Right kidney (tissue), 9 donors: ENCODE measurements at places on chromosomes 12 and 14.

DNA sequence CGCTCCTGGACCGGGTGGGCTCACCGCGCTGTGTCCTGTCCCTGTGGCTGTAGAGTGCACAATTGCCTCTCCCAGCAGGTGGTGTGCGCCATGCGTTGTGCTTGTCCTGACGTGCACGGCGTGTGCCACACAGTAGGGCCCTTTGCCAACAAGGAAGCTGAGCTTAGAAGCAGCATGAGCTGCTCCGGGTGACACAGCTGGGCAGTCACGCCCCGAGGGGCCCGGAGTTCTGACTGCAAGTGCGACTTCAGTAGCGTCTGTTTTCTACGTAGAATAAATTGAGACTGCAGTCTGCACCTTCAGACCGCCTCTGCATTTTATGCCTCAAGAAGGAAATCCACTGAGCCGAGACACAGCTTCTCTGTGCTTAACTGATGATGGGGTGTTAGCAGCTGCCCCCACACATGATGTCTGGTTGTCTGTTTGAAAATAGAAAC lies 81.6 kb downstream of the ADGRD1 start:
- no peak for DNase-seq

DNA sequence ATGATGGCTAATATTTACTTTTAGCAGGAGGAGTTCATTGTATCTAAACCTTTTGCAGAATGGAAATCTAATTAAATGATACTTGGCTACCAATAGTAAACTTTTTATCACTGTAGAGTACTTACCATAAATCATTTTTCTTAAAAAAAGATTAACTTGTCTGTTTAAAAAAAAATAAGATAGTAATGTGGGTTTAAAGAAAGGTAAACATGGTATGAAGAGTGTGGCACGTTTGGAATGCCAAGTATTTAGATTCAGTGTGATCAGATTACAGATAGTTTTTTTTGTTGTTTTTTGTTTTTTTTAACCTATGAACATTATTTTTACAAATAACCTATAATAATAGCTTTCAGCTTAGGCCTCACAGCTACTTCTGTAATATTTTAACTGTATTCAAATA lies 25.8 kb downstream of the KTN1 start:
- DNase-seq, result no peak

GRCh38 chr14:53249059-53249458 lies 95.9 kb upstream of the DDHD1 start:
- DNase-seq, result no peak

GRCh38 chr14:23125933-23126524 lies 7.0 kb upstream of the CEBPE start:
- DNase-seq, result no peak

- no peak for DNase-seq
Observed at GRCh38 chr14:38342803-38343202, 86.9 kb upstream of the CLEC14A start.

DNA sequence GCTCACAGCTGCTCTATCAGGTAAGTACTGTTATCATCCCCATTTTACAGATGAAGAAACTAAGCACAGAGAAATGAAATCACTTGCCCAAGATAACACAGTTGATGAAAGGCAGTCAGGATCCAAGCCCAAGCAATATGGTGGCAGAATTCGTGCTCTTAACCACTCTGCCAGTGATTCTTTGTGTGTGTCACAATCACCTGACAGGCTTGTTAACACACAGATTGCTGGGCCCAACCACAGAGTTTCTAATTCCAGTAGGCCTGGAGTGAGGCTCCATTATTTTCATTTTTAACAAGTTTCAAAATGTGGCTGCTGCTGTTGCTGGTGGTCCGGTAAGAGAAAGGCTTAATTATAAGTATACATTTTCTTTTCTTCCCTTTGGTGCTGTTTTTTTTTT lies 134.2 kb downstream of the TGFB3 start:
- no peak for DNase-seq

DNA sequence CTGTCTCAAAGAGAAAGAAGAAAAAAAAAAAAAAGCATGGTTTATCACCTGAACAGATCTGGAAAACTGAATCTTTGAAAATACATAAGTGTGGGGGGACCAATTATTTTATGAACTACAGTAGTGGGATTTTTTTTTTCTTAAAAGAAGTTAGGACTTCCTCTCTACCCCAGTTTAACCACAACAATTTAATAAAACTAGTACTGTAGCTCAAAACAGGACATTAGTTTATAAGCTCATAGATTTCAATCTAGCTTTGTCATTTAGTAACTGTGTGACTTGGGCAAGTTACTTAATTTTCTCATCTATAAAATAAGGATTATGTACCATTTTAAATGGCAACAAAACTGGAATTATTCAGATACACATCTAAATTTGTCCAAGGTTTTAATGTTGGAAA lies 23.5 kb upstream of the ARID4A start:
- DNase-seq, result no peak

DNA sequence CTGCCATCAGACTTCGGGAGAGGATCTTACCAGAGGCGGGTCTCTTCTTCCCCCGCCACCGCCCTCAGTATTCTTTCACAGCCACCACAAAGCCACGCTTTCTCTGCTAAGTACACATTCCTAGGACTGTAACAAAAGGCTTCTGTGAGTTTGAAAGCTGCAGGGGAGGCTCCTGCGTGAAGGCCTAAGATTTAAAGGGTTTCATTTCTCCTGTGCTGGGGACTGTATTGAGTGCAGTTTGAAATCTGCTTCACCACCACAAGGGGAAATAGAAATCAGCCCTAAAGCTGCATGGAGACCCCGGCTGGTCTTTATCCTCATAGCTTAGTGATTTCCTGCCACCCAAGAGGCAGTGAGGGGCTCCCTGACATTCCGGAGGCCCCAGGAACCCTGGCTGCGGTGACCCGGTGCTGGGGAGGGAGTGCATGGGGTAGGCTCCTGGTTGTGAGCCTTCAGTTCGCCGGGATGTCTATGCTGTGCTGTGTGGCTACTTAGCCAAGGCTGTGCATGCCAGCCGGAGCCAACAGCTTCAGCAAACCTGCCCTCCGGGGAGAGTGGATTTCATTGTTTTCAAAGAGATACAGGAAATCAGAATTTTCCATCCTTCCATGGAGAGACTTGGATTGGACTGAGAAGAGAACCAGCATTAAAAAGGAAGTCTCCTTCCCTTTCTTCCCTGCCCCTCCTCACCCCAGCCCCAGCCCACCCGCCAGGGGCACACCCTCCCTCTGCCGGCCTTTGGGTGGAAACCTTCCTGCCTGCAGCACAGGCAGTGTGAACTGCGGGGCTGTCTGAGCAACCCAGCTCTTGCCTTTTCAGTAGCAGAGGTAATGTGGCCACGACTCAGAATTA lies 163.3 kb downstream of the ETV6 start:
- peak; percentile 61 for DNase-seq

DNA sequence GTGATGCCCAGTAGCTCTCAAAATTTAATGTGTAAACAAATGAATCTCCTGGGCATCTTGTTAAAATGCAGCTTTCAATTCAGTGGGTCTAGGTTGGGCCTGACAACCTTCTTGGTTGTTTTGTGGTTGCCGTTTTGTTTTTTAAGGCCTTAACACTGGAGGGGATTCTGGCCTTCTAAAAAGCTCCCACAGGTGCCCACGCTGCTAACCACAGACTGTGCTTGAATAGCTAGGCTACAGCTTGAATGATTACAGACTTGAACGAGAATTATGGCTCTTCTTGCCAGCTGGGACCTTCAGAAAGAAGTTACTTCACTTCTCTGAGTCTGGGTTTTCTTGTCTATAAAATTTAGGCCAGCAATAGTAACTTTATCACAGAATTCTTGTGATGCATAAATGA lies 1.3 kb upstream of the FLVCR2 start:
- no peak for DNase-seq

DNA sequence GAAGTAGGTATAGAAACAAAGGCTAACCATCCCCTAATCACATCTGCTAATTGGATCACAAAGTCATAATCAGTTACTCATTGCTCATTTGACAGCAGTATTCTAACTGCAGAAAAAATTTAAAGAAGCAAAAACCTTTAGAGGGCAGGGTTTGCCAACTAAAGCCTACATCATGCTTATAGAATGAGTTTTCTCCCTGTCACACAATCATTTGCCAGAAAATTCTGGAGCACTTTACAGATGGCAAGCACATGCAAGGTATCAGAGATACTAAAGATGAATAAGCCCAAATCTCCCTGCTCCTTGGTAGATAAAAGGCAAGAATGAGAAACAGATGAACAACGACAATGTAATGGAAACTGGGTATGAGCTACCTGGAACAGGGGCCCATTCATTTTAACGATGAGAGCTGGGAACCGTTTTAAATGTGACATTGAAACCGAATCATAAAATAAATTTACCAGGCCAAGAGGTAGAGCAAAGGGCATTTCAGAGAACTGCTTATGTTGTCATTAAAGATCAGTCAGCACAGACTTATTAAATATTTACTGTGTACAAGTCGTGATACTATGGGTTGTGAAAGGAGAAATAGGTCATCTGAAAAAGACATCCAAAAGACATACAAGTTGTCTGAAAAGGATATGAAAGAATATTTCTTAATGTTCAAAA lies 211.4 kb upstream of the ABCD2 start:
- no peak for DNase-seq

DNA sequence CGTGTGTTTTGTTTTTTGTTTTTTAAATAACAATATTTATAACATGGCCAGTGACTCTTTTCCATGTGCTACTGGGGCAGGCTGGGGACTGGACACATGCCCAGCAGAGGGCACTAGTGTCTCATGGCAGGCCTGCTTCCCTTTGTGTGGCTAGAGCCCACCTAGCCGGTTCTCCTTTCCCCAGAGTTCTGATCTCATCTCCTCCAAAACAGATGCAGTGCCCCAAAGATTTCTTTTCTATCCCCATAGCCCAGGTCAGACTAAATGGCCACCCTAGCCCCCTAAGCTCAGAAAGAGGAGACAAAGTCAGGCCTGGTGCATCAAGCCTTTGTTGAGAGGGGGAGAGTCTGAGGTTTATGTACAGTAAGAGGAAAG lies 21.2 kb downstream of the PRPF40B start:
- peak; percentile 73 for DNase-seq

GRCh38 chr12:68495336-68496070 lies 115.2 kb upstream of the RAP1B start:
- DNase-seq, result no peak

GRCh38 chr12:87230441-87230840 lies 798.8 kb downstream of the C12orf50 start:
- no peak for DNase-seq

- DNase-seq, result no peak
Observed at GRCh38 chr14:85079842-85080730, 449.9 kb upstream of the FLRT2 start.

- no peak for DNase-seq
Observed at GRCh38 chr12:50453872-50454271, 50.9 kb upstream of the DIP2B start.

- DNase-seq, result no peak
Observed at GRCh38 chr12:53937596-53938325, 870 bp upstream of the HOXC13 start.

DNA sequence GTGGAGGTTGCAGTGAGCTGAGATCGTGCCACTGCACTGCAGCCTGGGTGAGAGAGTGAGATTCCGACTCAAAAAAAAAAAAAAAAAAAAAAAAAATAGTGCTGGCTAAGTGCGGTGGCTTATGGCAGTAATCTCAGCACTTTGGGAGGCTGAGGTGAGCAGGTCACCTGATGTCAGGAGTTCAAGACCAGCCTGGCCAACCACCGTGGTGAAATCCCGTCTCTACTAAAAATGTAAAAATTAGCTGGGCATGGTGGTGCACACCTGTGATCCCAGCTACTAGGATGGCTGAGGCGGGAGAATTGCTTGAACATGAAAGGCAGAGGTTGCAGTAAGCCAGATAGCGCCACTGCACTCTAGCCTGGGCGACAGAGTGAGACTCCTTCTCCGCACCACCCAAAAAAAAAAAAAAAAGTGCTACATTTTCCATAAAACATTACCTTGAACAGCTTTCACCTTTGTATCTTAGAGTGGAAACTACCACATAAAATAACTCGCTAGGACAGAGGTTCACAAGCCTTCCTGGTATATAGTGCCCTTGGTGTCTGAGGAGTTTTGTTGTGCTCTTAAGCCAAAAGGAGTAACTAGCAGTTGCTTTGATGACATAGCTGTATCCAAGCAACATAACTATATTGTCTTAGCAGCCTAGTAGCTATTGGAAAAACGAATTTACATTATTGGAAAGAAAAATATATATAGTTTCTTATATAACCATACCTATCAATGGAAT lies 11.1 kb downstream of the PTGES3 start:
- no peak for DNase-seq

DNA sequence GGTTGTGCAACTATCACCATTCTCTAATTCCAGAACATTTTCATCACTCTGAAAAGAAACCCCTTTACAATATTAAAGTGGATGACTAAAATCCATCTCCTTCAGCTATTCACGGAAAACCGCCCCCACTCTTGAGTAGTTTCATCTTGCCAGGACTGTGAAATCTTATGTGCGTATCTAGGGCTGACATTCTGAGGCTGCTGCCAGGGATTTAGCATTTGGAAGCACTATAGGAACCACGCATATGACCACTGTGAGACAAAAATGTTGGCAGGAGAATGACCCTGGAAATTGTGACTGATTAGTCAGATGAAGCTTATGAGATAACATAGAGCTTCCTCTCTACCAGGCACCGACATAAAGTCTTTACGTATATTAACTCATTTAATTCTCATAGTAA lies 305.2 kb upstream of the PDE3A start:
- no peak for DNase-seq

- DNase-seq, result no peak
Observed at GRCh38 chr12:57672801-57673200, 21.1 kb upstream of the OS9 start.

DNA sequence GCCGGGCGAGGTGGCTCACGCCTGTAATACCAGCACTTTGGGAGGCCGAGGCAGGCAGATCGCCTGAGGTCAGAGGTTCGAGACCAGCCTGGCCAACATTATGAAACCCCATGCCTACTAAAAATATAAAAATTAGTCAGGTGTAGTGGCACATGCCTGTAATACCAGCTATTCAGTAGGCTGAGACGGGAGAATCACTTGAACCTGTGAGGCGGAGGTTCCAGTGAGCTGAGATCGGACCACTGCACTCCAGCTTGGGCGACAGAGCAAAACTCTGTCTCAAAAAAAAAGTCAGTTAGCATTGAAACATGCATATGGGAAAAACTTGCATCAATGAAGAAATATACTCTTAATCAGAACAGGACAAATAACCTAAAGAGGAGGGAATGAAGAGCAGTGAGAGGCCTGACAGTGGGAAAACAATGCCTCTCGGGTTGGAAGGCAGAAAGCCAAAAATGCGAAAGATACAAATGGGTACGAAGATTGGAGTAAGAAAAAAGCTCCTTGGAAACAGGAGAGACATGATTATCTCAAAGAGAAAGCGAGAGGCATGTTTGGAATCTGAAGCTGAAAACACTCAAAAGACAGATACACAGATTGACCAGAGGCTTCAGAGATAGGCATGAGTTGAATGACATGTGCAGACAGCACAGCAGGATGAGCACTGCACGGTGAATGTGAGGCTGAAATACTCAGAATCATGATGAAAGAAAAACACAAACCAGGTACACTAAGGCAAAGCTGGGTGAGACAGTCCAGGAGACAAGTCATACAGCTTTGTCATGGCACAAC lies 30.6 kb downstream of the RESF1 start:
- no peak for DNase-seq

DNA sequence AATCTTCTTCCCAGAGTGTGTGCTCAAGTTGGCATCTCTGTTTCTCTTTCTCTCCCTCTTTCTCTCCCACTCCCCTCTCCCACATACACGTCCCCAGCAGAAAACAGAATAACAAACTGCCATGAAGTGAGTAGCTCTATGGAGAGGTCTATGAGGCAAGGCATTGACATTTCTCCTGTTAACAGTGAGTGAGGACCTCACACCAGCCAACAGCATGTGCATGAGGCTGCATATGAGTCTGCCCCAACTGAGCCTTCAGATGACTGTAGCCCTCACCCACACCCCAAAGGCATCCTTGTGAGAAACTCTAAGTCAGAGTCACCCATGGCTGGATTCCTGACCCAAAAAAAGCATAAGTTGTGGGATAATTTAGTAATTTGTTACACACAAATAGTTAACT lies 50.4 kb downstream of the MAGOHB start:
- no peak for DNase-seq
